ENCODE measurements at places on chromosomes 16 and 17.

DNA sequence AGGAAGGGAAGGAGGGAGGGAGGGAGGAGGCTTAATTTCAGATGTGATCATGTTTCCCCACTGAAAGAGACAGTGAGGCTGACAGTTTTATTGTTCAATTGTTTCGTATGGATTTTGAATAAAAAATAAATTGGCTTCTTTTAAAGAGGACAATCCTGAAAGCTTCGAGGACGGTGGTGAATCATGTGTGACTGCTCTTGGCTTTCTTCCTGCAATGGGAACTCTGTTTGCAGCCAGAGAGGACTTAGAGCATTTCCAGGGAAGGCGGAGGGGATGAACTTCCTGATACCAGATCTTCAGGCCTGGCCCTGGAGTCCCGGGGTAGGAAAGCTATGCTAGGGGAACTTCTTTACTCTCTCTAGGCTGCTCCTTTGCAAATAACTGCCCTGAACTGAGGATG, 72.8 kb upstream of the C16orf82 start:
- no peak for DNase-seq

DNA sequence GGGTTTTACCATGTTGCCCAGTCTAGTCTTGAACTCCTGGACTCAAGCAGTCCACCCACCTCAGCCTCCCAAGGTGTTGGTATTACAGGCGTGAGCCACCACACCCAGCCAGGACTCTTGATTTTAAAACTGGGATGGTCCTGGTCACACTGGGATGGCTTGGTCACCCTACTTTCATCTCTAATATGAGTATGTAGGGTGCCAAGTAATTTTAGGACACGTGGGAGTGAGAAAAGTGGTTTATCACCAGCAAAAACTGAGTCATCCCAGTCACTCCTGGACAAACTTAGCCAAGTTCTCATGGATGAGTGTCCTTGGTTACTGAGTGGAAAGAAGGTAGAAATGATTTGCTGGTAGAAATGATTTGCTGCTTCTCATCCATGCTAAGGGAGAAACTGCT, 9.9 kb downstream of the CLEC19A start:
- no peak for DNase-seq

DNA sequence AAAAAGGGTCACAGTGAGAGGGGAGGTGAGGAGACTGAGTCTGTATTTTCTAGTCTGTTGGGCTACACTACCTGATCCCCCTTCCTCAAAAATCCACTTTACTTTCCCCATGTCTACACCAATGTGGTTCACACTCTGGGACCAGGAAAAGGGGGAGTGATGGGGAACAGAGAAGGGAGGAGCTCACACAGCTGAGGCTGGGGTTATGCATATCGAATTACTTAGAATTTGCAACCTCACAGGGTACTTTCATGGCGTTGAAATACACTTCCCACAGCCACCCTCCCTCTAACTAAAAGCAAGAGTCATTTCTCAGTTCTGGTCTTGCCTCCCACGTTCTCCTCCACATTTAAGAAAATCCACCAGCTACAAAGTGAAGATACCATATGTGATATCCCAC, 14.1 kb downstream of the MAPT start:
- no peak for DNase-seq

DNA sequence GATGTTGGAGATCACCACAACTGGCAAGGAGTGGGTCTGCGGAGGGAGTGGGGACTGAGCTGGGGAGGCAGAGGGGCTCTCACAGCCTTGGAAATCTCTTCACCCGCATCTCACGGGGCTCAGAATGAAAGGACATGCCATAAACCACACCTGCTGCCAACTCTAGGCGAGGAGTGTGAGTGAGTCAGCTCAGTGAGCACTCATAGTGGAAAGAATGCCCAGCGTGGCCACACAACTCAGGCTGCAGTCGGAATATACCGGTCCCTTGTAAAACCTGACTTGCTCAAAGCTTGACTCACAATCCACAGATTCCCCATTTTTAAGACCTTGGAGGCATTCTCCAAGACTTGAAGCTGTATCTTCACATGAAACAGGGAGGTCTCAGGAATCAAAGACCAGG, 36.7 kb downstream of the STAT5A start:
- peak; percentile 71 for DNase-seq

- DNase-seq = no peak
Measured at GRCh38 chr16:1776672-1776955, 3.7 kb upstream of the MRPS34 start.

GRCh38 chr17:49707246-49707607, 537 bp downstream of the SLC35B1 start:
- DNase-seq = no peak

GRCh38 chr16:66849021-66849420, 4.8 kb downstream of the CA7 start:
- no peak for DNase-seq

DNA sequence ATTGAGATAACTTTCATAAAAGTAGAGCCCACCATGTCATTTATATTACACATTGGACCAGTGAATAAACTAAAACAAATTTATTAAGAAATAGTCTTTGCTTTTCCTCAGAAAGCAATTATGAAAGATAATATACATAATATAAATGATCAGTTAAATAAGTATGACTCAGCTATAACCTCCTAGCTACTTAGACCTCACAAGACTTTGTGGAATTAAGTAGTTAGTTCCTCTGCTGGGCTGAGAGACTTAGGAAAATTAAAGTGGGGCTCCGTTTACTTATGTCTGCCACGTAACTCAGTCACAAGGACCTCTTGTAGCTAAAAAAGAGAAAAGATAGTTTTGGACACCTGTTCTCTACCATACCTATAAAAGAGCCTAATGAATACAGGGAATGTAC, 76.9 kb downstream of the MRTFB start:
- DNase-seq = no peak

DNA sequence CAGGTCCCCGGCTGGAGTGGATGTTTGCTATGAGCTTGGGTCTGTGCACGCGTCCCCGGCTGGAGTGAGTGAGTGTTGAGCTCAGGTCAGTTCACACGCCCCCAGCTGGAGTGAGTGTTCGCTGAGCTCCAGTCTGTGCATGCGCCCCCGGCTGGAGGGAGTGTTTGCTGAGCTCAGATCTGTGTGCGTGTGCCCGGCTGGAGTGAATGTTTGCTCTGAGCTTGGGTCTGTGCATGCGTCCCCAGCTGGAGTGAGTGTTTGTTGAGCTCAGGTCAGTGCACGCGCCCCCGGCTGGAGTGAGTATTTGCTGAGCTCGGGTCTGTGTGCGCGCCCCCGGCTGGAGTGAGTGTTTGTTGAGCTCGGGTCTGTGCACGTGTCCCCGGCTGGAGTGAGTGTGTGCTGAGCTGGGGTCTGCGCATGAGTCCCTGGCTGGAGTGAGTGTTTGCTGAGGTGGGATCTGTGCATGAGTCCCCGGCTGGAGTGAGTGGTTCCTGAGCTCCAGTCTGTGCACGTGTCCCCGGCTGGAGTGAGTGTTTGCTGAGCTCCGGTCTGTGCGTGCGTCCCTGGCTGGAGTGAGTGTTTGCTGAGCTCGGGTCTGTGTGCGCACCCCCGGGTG, 284.2 kb downstream of the SNX29 start:
- DNase-seq = no peak

DNA sequence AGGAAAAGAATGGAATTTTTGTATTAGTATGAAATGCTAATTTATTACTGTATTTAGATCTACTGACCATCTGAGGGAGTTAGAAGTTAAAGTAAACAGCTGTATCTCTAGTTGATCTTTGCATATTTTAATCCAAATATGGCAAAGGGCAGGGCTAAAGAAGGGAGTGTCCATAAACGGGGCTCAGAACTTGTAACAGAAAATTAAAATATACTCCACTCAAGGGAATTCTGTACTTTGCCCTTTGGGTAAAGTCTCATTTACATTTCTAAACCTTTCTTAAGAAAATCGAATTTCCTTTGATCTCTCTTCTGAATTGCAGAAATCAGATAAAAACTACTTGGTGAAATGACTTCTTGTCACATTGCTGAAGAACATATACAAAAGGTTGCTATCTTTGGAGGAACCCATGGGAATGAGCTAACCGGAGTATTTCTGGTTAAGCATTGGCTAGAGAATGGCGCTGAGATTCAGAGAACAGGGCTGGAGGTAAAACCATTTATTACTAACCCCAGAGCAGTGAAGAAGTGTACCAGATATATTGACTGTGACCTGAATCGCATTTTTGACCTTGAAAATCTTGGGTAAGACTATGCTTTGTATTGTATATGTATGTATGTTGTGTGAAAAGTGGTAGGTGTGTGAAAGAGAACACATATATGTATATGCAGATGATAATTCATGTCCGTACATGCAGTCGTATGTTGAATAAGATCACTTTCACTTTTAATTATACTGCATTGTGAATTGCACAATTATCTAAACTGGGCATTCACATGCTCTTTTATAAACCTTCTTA, at the start of gene ASPA:
ASPA (plus strand) TSS at position 186 of the 799 bp plus-strand sequence; CDS start at position 349, 163 bp downstream.
- DNase-seq = no peak

DNA sequence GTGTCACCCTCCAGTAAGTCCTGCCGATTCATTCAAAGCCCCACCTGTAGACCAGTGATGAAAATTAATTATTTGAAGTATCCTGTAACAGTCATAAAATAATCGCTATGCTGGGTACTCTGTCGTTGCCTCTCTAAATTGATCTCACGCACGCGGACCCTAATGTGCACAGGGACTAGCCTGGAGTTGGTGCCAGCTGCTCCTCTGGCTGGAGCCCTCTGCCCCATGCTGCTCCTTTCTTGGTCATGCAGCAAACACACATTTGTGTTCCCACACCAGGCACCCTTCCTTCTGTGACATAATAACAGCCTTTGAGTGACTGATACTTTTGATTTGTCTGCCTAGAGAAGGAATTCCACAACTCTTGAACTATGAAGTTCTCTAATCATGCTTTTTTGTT, 16.0 kb downstream of the RAB11FIP3 start:
- no peak for DNase-seq

- DNase-seq = no peak
Measured at GRCh38 chr16:87382023-87382785, 1.4 kb downstream of the FBXO31 start.

DNA sequence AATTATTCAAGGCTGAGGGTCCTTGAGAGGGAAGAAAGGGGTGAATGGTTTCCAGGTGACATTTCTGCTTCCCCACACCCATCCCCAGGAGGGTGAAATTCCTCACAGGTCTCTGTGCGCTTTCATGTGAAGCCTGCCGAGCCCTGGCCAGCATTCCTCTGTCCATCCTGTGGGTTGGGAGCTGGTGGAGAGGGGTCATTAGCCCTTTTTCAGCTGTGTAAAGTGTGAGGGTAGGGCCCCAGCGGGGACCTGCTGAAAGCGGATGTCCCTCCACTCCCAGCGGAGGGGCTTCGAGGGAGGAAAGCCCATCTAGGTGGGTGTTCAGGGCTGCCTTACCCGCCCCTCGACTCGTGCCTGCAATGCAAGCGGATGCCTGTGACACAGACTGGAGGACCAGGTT, 53.3 kb upstream of the DLX4 start:
- no peak for DNase-seq

GRCh38 chr16:77551357-77551756, 116.5 kb upstream of the ADAMTS18 start:
- DNase-seq = no peak

DNA sequence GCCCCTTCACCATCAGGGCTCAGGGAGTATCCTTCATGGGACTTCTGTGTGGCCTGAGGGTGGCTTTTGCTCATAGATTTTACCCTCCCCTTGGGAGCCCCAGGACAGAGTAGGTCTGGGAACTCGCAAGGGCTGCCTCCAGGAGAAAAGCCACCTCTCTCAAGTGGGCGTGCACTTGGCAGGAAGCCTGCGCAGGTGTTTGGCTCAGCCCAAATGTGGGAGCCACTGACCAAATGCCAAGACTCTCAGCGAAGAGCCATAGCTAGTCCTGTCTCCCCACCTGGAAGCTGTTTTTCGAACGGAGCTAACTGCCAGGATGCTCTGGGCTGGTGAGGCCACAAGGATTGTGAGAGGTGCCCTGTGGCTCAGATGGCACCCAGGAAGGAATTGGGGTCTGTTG, 2.0 kb upstream of the HSD17B2 start:
- DNase-seq = no peak

DNA sequence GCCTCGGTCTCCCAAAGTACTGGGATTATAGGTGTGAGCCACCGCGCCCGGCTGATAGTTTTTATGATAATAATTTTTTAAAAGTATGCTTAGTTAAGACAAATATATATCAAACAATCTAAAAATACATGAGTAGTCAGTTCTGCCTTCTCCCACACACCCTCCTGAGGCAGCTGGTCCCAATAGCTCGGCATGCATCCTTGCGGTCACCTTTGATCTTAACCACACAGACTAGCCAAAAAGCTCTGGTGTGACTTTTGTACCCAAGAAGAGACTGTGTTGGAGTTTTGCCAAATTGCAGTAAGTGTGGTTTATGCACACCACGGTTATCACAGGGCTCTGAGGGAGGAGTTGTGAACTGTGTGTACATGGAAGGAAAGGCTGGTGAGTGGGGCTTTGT, 25.6 kb downstream of the ATP6V0A1 start:
- no peak for DNase-seq

DNA sequence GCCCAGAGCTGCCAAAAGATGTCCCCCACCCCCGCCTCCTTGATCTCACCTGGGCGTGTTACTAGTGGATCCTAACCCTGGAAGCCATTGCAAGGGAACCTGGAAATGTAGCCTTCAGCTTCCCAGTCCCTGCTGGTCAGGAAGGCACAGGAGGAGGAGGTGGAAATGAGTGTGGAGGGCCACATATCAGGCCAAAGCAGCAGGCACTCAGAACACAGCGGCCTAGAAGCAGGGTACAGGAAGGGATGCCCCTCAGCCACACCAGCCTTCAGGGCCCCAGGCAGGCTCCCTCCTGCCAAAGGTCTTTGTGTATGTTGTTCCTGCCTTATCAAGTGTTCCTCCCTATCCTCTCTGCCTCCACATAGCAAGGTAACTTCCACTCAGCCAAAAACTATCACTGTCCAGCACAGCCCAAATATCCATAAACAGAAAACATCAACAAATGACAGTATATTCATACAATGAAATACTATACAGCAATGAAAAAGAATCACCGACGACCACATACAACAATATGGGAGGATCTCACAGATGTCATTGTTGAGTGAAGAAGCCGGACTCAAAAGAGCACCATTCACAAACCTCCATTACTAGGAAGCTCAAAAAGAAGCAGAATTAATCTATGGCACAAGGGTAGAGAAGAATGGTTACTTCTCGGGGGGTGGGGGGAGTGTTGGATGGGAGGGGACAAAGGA, 28.2 kb upstream of the TNFRSF13B start:
- DNase-seq = no peak

DNA sequence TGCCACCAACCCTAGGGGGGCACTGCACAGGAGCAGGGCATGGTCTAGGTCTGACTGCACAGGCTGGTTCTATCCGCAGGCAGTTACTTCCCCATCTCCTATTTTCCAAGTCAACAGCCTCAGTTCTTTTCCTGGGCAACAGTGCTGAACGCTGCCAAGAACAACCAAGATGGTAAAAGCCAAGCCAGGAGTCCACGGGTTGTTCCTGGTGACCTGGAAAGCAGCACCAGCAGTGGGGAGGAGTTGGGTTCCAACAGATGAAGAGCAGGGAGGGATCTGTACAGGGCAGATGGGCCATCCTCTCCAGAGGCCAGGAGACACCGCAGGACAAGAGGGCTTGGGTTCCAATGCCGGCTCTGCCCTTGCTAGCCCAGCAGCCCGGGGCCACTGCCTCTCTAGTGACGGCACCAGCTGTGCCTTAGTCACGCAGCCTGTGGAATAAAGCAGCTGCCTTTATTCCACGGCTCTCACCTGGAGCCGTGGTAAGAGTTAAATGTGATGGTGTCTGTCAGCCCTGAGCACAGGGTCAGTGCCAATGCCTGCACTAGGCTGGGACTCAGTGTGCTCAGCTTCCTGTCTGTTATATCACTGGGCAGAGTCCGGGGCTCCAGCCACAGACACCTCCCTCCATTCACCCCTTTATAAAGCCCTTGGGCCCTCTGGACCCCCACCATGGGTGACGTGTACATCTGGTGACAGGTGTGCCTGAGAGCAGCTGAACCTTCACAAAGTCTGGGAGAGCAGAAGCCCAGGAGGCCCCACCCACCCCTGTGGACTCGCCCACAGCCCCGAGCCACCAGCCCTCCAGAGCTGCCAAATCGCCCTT, 44.9 kb downstream of the MARF1 start:
- no peak for DNase-seq

All from kidney epithelial cell (primary cell).